ENCODE measurements at places on chromosomes 13 and 19.

DNA sequence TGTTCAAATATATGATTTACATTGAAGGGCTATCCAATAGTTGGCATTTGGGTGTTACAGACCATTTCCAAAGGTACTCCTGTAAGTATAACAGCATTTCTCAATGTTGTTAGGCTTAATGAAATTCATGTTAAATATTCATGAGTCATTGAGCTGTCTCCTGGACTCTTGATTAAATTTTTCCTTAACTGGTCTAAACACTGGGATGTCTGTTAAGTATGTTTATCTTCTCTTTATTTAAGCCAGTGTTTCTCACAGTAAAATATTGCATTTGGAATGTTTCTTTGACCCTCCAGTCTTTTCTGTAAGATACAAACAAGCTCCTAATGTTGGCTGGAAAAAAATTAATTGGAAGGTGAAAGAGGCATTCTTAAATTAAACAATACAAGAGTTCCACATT, 402.5 kb upstream of the HTR2A start:
- no peaks in the 10 kb centered on the region for H3K4me1 ChIP-seq
- no peaks in the 10 kb centered on the region for H3K27me3 ChIP-seq
- H3K27ac ChIP-seq, result no peak overlapping the region
- H3K4me3 ChIP-seq, result no peak overlapping the region

- no peaks in the 10 kb centered on the region for H3K36me3 ChIP-seq
- peaks cover 21% of the 10 kb centered on the region for H3K4me1 ChIP-seq
- H3K27me3 ChIP-seq, result peaks cover 6% of the 10 kb centered on the region
These were observed 1.9 kb downstream of the ICAM5 start for GRCh38 chr19:10291554-10292205.

DNA sequence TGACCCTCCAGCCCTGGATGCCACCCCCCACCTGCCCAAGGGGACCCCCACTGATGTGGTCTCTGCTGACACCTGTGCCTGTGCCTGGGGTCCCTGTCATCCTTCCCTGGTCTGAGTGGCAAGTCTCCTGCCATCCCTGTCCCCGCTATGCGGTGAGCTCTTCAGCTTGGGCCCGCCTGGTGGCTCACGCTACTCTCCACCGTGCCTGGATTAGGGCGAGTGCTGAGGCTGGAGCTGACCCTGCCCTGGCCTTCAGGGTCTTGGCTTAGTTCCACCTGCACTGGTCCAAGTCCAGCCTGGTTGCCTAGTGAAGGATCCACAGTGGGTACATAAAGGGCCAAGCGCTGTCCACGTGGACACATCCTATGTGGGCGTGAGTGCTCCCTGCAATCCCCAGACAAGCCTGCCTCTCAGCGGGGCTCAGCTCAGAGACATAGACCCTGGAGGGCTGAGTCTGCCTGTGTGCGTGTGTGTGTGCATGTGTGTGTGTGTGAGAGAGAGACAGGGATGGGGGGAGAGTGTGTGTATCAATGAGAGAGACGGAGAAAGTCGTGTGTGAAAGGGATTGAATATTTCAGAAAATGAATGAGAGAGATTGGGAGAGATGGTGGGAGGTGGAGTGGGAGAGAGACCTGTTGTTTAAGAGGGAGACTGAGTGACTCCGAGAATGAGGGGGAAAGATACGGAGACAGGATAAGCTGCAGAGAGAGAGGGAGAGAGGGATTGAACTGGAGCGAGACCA, 22.1 kb downstream of the WTIP start:
- peaks cover 2% of the 10 kb centered on the region for H3K4me1 ChIP-seq
- H3K4me3 ChIP-seq, result no peak overlapping the region
- H3K27ac ChIP-seq, result no peak overlapping the region
- DNase-seq, result no peak
- H3K36me3 ChIP-seq, result no peaks in the 10 kb centered on the region
- H3K27me3 ChIP-seq, result no peaks in the 10 kb centered on the region

DNA sequence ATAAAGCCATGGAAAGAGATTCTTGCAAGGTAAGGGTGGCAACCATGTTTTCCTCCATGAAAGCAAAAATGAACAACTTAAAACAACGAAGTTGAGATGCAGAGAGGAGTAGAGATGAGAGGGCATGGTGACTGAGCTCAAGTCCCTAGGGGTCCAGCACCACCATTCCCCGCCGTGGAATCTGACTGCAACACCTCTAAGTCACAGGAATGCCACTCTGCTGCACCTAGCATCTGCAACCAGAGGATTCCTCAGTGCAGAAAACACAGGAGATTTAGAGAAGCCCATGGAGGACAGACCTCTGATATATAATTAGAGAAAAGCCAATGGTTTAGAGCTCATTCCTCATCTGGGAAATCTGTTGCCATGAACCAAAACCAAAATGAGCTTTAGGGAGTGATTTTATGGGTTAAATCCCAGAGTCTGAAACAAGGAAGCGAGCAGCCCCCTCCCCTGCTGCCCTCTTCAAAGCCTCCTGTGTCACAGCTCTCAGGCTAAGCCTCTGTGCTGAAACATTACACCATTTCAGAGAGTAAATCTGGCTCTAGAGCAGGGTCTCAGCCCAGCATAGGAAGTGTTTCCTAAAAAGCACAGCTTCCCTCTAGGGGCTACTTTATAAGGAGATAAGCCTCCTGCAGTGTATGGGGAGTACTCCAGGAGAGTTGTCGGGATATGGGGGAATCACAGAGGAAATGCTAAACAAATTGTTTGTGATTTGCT, 1043.6 kb downstream of the UQCRFS1 start:
- DNase-seq, result no peak
- H3K36me3 ChIP-seq, result no peaks in the 10 kb centered on the region
- no peaks in the 10 kb centered on the region for H3K4me1 ChIP-seq
- H3K4me3 ChIP-seq, result no peak overlapping the region
- H3K27me3 ChIP-seq, result no peaks in the 10 kb centered on the region
- no peak overlapping the region for H3K27ac ChIP-seq

DNA sequence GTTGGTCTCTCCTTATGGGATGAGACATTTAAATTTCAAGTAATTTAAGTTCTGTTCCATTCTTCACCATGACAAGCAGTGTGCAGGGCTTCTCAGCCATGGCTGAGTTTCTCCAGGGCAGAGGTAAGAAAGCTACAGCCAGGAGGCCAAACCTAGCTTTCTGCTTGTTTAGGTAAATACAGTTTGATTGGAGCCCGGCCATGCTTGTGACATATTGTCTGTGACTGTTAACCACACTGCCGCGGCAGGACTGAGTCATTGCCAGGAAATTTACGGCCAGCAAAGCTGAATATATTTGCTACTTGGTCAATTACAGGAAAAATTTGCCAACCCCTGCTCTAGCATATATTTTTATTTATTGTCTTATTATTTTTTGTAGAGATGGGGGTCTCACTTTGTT, 10.7 kb downstream of the NLRP8 start:
- H3K27ac ChIP-seq, result no peak overlapping the region
- H3K27me3 ChIP-seq, result no peaks in the 10 kb centered on the region
- H3K36me3 ChIP-seq, result no peaks in the 10 kb centered on the region

GRCh38 chr19:54233941-54234340, 8.6 kb downstream of the LILRA6 start:
- no peak for DNase-seq
- no peaks in the 10 kb centered on the region for H3K27me3 ChIP-seq
- H3K36me3 ChIP-seq, result no peaks in the 10 kb centered on the region
- no peak overlapping the region for H3K27ac ChIP-seq
- H3K4me1 ChIP-seq, result no peaks in the 10 kb centered on the region
- H3K4me3 ChIP-seq, result no peak overlapping the region

DNA sequence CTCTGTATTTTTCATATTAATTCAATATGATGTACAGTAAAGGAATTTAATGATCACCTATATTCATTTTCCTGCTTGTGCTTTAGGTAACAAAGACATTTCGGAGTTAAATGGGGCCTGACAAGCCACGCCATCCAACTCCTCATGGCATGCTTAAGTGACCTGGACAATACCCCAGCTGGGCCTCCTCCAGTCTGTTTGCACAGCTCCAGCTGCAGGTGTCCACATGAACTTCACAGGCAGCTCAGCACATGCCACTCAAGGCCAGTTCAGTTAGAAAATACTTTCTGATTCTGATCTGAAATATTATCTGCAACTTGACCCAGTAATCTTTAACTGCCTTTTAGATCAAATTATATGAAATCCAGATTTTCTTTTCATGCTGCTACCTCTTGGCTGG, 89.6 kb upstream of the SLC15A1 start:
- H3K4me3 ChIP-seq, result no peak overlapping the region
- DNase-seq, result no peak
- H3K27ac ChIP-seq, result no peak overlapping the region
- H3K27me3 ChIP-seq, result no peaks in the 10 kb centered on the region
- H3K36me3 ChIP-seq, result no peaks in the 10 kb centered on the region
- no peaks in the 10 kb centered on the region for H3K4me1 ChIP-seq

- H3K27ac ChIP-seq, result no peak overlapping the region
- no peaks in the 10 kb centered on the region for H3K4me1 ChIP-seq
- H3K27me3 ChIP-seq, result no peaks in the 10 kb centered on the region
- H3K4me3 ChIP-seq, result no peak overlapping the region
- DNase-seq, result no peak
These were observed 220.9 kb downstream of the POU4F1 start for GRCh38 chr13:78382491-78382890.

DNA sequence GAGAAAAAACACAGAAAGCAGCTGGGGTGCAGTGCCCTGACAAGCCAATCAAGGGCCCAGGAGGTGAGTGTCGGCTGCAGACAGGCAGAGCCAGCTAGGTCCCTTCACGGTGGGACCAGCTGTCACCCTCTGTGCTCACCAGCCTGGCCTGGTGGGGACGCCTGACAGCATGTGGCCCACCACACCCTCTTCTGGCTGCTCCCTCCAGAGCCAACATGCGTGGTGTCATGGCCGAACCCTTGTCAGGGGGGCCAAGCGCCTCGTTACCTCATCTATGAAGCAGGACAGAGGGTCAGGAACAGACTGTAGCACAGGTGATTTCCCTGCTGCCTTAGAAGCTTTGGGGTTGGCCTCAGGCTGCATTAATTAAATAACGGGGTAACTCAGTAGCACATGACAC, 40.0 kb upstream of the ISYNA1 start:
- H3K4me3 ChIP-seq, result no peak overlapping the region
- H3K4me1 ChIP-seq, result peaks cover 35% of the 10 kb centered on the region

- peaks cover 7% of the 10 kb centered on the region for H3K4me1 ChIP-seq
- H3K27ac ChIP-seq, result no peak overlapping the region
- no peaks in the 10 kb centered on the region for H3K36me3 ChIP-seq
- no peak for DNase-seq
- no peak overlapping the region for H3K4me3 ChIP-seq
These were observed 3.1 kb downstream of the UBA52 start for GRCh38 chr19:18574691-18575291.

GRCh38 chr13:49649963-49650312, 21.6 kb downstream of the ARL11 start:
- H3K36me3 ChIP-seq, result no peaks in the 10 kb centered on the region
- H3K27me3 ChIP-seq, result no peaks in the 10 kb centered on the region
- H3K4me1 ChIP-seq, result no peaks in the 10 kb centered on the region
- no peak overlapping the region for H3K4me3 ChIP-seq

DNA sequence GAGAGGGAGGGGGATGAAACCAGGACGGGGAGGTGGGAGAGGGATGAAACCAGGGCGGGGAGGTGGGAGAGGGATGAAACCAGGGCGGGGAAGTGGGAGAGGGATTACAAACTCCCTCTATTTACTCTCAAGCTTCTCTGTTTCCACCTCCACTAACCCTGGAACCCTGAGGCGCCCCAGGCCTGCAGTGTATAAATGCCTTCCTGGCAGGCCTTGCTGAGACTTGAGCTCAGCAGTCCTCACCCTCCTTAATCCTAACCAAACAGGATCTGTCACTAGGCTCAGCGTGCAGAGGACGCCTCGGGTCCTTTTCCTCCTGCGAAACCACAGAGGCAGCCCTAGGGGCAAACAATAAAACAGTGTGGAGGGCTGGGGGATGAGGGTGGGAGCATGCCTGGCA, 32.1 kb upstream of the OR1M1 start:
- no peaks in the 10 kb centered on the region for H3K4me1 ChIP-seq
- no peak for DNase-seq
- no peaks in the 10 kb centered on the region for H3K27me3 ChIP-seq

GRCh38 chr13:39462428-39462827, 140.6 kb downstream of the LHFPL6 start:
- peaks cover 15% of the 10 kb centered on the region for H3K4me1 ChIP-seq
- no peaks in the 10 kb centered on the region for H3K36me3 ChIP-seq
- DNase-seq, result no peak
- no peak overlapping the region for H3K27ac ChIP-seq

GRCh38 chr13:97798171-97798821, 155.2 kb upstream of the IPO5 start:
- H3K4me1 ChIP-seq, result no peaks in the 10 kb centered on the region
- no peaks in the 10 kb centered on the region for H3K36me3 ChIP-seq
- H3K27ac ChIP-seq, result no peak overlapping the region
- no peak for DNase-seq
- no peak overlapping the region for H3K4me3 ChIP-seq

DNA sequence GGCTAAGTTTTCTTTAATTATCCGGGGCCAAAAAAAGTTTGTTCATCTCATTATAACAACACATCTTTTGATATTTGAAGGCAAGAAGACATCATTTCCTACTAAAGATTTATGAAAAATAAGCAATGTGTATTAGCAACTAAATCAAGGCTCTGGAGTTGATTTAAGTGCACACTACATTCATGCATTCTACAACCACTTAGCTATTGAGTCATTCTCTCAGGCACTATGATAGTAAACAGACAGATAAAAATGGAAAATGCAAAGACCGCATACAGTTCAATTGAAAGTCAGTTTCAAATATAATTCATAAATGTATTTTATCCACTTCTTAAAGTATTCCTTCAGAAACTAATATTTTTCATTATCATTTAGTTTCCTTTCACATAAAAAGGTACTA, 1395.2 kb downstream of the PCDH9 start:
- no peak for DNase-seq
- H3K27ac ChIP-seq, result no peak overlapping the region

DNA sequence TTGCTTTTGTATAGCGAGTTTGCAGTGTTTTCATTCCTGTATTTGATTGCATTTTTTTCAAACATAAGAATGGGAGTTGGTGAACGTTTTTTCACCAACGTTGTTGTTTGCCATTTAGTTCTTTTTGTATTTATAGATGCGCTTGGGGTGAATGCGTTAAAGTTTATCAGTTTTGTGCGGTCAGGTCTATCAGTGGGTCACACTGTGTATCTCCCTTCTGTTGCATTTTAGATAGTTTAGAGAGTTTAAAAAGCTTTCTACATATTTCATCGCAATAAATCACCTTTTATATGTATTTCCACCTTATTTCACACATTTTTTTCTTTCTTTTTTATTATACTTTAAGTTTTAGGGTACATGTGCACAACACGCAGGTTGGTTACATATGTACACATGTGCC, 16.4 kb downstream of the OR7A5 start:
- H3K27ac ChIP-seq, result no peak overlapping the region
- H3K4me1 ChIP-seq, result no peaks in the 10 kb centered on the region
- no peak for DNase-seq
- no peak overlapping the region for H3K4me3 ChIP-seq
- H3K36me3 ChIP-seq, result no peaks in the 10 kb centered on the region
- no peaks in the 10 kb centered on the region for H3K27me3 ChIP-seq
